ENCODE measurements at places on chromosomes 13 and 19.

DNA sequence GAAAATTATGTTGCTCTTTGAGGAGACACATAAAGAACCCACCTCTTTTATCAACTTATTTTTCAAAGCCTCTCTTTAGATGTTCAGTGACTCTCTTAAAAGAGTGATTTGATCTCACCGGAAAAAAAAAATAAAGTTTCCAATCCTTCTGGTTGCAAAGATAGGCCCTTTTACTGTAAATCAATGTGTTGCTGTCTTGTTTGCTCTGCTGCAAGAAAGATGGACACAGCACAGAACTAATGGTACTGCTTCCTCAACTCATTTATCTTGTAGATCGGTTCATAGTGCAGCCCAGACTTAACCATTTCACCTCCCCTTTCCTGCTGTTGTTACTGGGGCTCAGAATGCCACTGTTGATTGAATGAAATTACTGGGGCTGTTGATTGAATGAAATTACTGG lies 388.9 kb upstream of the KLF12 start:
- DNase-seq = no peak

GRCh38 chr19:27679905-27680304 lies 1533.0 kb downstream of the UQCRFS1 start:
- no peak for DNase-seq

GRCh38 chr13:48142436-48142835 lies 47.5 kb upstream of the MED4 start:
- no peak for DNase-seq

DNA sequence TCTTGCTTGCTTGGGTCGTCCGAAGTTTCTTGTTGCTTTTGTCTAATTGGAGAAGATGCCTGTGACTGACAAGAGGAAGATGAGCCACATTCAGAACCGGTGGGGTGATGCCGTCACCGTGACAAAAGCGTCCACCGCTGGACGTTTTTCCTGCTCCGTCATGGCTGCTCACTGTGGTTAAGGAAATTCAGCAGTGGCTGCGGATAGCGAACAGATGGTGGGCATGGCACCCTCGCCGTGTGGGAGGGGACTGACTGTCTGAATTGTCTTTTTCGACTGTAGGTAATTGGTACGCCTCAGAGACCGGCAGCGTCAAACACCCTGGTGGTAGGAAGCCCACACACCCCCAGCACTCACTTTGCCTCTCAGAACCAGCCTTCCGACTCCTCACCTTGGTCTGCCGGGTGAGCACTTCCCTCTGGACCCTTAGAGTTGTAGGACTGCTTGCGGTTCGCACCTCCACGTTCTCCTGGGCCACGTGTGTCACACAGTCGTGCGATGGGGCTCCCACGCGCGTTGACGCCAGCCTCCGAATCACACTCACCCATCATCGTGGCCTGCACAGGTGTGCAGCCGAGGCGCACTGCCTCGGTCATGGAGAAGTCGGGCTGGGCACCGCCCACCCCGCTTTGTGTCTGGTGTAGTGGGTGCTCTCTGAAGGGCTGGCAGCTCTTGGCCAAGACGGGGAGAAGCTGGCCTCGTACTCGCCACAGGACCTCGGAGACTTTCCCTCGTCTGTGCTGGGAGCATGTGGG lies 26.5 kb downstream of the ATP4B start:
- DNase-seq = no peak

DNA sequence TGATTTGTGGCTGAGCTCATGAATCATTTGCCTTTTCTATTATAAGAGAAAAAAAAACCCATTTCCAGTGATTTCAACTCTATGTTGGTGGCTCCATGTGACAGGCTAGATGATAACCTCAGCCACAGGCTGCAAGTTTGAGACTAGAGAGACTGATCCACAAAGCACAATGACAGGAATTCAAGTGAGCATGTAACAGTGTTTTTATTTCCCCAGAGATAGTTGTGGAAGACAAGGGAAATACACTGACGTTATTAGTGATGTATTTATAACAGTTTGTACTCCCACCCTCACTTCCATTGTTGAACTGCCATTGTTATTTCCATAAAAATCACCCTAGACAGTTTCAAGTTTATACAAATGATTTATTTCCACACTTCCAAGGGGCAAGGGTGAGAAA lies 27.9 kb upstream of the EDNRB start:
- DNase-seq = no peak

- DNase-seq = no peak
Observed at GRCh38 chr13:91816263-91816807, 417.9 kb downstream of the GPC5 start.

DNA sequence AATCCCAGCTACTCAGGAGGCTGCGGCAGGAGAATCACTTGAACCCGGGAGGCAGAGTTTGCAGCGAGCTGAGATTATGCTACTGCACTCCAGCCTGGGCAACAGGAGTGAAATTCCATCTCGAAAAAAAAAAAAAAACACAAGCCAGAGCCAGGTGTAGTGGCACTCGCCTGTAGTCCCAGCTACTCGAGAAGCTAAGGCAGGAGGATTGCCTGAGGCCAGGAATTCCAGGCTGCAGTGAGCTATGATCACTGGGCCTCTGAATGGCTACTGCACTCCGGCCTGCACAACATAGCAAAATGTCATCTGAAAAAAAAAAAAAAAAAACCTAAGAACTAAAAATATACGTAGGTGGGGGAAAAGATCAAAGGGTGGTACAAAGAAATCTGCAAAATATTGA lies 19.4 kb downstream of the EPS15L1 start:
- no peak for DNase-seq

DNA sequence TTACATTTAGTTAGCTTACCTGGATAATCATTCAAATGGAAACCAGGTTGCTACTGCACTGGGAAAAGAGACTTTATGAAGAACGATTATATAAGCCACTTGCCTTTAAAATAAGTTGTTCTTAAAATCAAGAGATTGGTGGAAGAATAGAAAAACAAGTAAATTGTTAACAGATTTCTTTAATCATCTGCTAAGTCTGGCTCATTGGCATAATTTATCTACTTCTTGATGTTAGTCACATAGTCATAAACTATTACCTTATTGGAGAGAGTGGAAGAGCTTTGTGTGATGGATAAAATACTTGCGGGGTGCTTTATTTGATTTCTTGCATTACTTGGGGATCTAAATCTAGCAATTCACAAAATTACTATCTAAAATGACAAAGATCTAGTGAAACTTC lies 6.8 kb downstream of the LSM14A start:
- DNase-seq = no peak

DNA sequence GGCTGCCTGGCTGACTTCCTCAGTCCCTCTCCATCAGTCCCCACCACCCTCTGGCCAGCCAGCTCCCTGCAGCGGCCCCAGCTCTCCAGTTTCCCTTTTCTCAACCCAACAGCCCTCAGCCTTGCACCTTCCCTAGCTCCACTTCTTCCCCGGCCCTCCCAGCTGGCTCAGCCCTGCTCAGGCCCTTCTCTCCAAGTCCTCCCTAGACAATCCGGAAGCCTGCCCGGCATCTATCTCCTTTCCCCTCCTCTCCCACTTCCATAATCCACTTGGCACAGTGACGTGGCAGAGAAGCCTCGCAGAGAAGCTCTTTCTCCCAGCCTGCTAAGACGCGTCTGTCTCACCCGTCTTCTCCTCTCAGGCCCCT lies 1.1 kb downstream of the UBXN6 start:
- DNase-seq = peak; percentile 99

DNA sequence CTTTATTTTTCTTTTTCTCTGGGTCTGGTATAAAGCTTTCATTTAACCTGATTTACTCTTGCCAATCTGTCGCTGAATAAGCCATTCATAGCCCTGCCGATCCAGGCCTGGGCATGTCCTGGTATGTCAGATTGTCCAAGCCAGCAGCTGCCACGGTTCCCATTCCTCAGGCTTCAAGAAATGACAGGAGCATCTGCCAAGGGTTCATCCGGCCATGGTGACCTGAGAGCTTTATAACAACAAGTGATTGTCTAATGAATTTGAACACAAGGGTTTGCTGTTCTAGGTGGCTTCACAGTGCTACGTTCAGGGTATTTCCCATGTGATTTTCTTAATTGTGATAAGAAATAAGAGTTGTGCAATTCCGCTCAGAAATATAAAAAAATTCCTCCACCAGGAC lies 20.0 kb downstream of the PNMA8A start:
- peak; percentile 64 for DNase-seq

- DNase-seq = no peak
Observed at GRCh38 chr13:75860935-75861334, 224.8 kb downstream of the LMO7 start.

DNA sequence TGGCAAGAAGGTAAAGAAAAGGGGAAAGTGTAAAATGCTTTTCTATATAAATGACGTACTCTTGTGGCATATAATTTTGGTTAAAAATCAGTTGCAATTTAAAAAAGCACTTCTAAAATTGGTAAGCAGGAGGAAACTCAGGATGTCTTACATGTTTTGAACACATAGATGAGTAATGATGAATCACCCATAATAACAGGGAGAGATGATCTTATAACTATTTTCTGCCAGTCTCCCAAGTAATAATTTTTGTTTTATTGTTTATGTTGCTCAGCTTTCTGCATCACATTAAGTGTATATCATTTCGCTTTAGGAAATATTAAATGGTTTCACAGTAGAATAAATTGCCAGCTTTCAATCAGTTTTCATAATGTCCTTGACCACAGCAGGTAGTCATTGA lies 1430.7 kb upstream of the PCDH20 start:
- no peak for DNase-seq

GRCh38 chr13:45337803-45338202 lies 3.2 kb downstream of the TPT1 start:
- no peak for DNase-seq

GRCh38 chr19:51065221-51065960 lies 499 bp upstream of the KLK13 start:
- DNase-seq = no peak

DNA sequence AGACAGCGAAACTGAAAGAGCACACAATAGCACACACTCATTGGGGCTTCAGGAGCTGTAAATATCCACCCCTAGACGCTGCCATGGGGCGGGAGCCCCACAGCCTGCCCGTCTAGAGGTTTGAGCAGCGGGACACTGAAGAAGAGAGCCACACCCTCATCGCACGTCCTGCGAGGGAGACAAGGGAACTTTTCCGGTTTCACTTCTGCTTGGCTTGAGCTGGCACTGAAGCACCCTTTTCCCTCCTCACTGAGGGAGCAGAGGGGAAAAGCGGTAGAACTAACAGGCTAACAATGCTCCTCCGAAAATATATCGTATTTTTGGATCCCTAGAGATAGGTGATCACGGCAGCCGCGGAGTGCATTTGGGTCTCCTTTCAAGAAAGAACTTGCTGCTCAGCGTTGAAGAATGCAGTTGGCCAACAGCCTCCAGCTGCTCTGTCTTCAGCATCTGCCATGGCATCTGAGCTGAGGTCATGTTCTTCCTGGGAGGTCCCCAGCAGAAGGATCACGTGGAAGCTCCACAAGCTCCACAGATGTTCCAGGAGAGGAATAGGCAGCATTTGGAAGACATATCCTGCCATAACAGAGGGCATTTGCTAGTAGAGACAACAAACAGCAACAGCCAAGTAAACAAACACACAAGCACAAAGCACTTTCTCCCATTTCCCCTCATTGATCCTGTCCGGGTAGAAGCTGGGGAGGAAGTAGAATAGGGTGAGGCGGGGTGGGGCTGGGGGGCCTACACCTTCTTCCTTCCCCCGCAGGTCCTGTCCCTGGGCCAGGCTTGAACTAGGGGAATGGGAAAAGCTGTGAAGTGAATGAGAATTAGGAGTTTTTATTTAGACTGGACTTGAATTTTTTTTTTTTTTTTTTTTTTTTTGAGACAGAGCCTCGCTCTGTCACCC lies 44.8 kb upstream of the ALOX5AP start:
- no peak for DNase-seq

- DNase-seq = no peak
Observed at GRCh38 chr13:20425819-20426219, 99.8 kb downstream of the CRYL1 start.

DNA sequence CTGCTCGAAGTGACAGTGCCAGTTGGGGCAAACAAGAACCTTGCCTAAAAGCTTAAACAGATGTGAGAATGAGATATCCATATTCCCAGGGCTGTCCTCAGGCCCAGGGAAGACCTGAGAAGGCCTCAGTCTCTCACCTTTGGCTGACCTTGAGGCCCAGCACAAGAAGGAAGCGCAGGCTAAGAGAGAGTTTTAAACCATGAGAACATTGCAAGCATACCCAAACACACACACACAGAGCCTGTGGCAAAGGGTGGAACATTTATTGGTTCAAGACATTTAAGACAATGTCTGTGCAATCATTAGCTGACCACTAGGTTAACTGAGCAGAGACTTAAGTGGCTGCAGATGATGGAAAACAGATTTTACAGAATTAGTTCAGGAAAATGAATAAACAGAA lies 248.2 kb downstream of the NBEA start:
- DNase-seq = no peak

DNA sequence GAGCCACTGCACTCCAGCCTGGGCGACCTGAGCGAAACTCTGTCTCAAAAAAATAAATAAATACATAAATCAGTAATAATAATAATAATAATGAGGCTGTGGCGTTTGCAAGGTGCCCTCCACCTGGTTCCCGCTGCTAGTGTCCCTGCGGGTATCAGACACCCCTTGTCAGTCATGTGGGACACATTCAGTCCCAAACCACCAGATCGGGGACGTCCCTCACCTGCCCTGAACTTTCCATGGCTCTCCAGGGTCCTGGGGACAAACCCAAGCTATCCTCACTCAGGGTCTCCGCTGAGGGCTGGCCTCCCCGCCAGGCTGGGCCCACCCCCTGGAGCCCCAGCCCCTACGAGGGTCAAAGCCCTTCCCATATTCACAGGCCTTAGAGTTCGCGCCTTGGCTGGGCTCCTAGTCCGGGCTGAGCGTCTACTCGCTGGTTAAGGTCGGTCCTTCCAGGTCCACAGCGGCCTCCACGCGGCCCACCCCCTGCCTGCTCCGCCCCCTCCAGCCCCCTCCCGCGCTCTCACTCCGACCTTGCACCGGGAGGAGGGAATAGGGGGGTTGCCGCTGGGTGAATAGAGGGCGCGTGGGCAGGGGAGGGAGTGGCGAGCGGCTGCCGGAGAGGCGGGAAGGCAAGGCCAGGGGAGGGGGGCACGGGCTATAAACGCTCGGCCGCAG lies 349 bp upstream of the KISS1R start:
- no peak for DNase-seq

- peak; percentile 99 for DNase-seq
Observed at GRCh38 chr19:38057959-38058690, 151.1 kb downstream of the SIPA1L3 start.

GRCh38 chr13:111368091-111368490 lies 47.6 kb downstream of the TEX29 start:
- DNase-seq = no peak

GRCh38 chr19:1471515-1472160 lies 7.4 kb downstream of the C19orf25 start:
- DNase-seq = peak; percentile 28

DNA sequence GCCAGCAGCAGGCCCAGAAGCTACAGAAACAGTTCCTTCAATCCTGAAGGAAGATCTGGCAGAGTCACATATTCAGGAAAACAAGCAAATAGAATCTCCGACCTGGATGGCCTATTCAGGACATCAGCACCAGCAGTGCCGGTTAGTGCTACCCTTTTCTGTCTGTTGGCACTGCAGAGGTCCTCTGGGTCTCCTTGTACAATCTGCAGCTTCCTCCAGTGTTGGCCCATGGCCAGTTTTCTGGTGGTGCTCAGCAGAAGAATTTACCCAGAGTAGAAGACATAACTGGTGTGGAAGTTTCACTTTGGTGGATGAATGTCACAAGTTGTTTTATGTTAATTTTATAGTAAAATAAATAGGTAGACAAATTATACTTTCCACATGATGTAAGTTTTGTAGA lies 498.1 kb downstream of the COG6 start:
- no peak for DNase-seq

All from NCI-H524 (cell line).